ENCODE measurements at places on chromosomes 16 and 17.

DNA sequence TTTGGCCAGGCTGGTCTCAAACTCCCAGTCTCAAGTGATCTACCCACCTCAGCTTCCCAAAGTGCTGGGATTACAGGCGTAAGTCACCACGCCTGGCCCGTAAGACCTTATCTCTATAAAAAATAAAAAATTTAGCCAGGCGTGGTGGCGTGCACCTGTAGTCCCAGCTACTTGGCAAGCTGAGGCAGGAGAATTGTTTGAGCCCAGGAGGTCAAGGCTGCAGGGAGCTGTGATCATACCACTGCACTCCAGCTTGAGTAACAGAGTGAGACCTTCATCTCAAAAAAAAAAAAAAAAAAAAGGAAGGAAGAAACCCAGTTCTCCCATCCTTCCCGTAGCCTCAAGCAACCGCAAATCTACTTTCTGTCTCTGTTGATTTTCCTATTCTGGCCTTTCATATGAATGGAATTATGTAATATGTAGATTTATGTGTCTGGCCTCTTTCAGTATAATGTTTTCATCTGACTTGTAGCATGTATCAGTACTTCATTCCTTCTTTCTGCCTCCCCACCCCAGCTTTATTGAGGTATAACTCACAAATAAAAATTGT lies 11.2 kb downstream of the CASC3 start:
- DNase-seq, result no peak

- peak; percentile 54 for DNase-seq
These were observed 176.2 kb upstream of the FAM20A start for GRCh38 chr17:68777243-68777855.

DNA sequence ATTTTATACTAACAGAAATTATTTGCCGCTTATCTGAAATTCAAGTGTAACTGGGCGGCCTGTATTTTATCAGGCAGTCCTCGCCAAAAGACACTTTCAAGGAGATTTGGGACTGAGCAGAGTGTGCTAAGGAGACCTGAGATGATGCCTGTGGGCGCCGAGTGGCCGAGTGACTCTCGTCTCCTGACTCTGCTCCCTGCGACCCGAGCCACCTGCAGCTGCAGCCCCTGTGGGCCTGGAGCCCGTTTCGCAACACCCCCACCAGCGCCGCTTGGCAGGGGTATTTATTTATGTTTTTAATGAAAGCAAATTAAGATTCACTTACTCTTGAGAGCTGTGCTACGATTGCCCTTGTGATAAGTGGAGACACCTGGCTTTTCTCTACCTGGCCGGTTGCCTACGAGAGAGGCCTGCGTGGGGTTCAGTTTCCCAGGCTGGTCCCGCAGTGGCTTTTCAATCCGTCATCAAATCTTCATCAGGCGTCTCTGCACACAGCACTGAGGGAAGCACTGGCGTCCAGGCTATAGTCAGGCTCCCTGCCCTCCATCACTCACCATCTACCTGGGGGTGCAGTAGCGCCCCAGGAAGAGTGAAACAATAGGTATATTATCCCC lies 124.0 kb downstream of the SEC14L1 start:
- DNase-seq, result no peak

DNA sequence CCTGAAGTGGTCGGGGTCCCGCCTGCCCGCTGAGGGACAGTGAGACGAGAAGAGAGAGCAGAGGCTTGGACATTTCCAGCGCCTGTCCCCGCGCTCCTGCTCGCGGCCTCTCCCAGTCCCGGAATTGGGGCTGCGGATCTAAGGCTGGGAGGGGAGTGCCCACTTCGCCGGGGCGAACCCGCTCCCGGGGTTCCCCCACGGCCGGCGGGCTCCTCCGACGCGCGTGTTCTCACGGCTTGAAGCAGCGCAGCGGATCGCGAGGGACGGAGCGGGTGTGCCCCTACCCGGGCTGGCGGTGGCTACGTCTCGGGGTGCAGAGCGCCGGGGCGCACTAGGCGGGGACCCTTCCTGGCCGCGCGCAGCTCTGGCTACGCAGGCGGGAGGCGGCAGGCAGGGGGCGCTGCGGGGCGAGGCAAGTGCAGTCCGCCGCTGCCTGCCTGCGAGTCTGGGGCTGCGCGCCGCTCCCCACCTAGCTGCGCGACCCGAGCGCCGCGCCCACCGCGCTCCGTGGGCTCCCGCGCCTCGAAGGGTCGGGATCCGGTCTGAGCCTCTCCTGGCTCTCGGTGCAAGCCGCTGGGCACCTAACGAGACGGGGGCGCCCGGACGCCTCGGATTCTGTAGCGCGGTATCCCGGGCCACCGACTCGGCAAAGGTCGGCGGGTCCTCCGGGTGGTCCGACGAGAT lies 1.2 kb downstream of the NGFR start:
- DNase-seq, result peak; percentile 92

GRCh38 chr17:3532859-3533142 lies 24.8 kb downstream of the TRPV3 start:
- DNase-seq, result no peak

- no peak for DNase-seq
These were observed 5.6 kb upstream of the ZFHX3 start for GRCh38 chr16:73053364-73054124.

DNA sequence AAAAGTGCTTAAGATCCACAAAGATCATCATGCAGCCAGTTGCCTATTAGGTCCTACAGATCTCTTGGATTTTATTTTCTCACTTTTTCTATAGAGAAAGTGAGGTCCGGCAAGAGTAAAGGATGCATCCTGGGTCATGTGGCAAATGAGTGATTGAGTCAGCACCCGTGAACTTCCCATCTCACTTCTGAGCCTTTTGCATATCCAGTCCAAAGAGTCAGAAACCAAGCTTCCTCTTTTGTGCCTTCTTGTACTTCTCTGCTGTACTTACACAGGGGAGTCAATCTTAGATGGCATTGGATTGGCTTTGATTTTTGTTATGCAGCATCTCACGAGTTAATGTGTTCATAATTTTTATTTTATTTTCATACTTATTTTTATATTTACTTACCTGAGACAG lies 114.2 kb upstream of the IRX5 start:
- no peak for DNase-seq

- DNase-seq, result no peak
These were observed 2.4 kb upstream of the USP36 start for GRCh38 chr17:78842881-78843565.

- no peak for DNase-seq
These were observed 6.5 kb upstream of the USP32 start for GRCh38 chr17:60398227-60398959.

- no peak for DNase-seq
These were observed 1030.3 kb downstream of the CDH8 start for GRCh38 chr16:61005952-61006351.

- DNase-seq, result no peak
These were observed 570 bp upstream of the CFDP1 start for GRCh38 chr16:75433732-75434413.

- no peak for DNase-seq
These were observed 153.7 kb upstream of the KCNJ18 start for GRCh38 chr17:21538615-21539014.

- peak; percentile 92 for DNase-seq
These were observed 1.5 kb downstream of the MXRA7 start for GRCh38 chr17:76709077-76709950.

DNA sequence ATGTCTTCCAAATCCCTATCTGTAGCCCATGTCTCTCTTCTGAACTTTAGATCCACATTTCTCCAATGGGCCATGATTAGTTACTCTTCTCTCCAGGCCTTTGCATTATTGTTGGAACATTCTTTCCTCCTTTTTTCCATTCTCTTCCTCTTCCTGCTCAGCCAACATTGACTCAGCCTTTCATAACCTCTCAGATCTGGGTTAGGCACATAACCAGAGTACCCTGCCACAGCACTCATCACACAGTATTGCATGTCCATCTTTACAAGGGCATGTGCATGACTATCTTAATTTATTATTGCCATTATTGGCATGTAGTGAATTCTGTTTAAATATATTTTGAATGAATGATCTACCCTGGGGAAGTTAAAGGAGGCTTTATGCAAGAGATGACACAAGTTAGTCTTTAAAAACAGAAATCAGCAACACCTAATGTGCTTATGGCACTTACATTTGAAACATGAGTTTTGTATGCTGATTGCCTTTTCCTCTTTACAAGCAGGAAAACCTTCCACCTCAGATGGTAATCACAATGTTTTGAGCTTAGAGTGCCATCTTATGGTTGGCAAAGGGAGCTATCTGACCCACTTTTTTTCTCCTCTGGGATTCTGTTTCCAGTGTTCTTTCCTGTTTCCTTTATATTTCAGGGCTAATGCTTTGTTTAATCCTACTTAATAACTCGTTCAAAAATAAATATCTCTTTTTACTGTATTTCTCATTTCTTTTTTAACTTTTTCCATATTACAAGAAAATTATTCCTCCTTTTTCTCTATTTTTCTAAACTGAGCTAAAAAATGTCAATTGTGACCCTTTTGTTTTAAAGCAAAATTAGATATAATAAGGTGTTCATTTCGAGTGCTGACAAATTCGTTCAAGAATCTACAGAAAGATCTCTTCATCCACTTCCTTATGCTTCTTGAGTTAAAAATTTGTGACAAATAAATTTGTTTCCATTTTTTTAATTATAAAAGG lies 151.0 kb upstream of the RBL2 start:
- no peak for DNase-seq

DNA sequence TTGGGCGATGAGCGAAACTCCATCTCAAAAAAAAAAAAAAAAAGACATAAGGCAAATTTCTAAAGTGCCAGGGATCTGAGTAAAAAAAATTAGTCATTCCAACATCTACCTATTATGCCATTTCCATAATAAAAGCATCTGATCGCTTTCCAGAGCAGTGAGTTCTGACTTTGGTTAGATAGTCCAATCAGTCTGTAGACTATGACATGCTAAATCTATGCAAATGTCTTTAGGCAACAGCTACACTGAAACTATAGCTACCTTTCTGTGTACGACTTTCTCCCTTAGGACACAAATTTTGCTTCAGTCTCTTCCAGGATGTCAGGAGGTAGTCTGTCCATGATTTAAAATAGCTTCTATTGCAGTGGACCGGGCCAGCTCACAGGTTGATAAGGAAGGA lies 58.9 kb upstream of the ARHGAP44 start:
- no peak for DNase-seq

GRCh38 chr16:78522327-78522726 lies 422.9 kb downstream of the WWOX start:
- DNase-seq, result no peak

- DNase-seq, result no peak
These were observed 235.8 kb upstream of the NLRP1 start for GRCh38 chr17:5819921-5820685.

- no peak for DNase-seq
These were observed 22.9 kb downstream of the IKZF3 start for GRCh38 chr17:39841134-39841683.

DNA sequence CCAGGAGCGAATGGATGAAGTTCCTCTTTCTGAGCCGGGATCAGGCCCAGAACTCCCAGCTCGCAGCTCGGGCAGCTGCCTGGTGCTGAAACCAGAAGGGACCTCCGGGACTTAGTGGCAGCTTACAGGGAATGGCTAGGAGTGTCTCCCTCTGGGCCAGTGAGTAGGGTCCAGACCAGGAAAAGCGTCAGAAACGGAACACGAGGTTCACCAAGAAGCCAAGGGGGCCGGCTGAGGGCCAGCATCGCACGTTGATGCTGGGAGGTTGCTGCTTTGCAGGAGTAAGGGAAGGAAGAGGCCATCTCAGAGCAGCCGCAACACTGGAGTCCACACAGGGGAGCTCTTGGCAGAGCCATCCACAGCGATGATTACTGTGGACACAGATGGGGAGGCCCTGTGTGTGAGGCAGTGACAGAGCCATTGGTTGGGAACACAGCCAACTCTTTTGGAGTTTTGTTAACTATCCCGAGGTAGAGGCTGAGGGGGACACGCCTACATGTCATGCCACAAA lies 74.0 kb upstream of the CREBBP start:
- DNase-seq, result peak; percentile 57

- no peak for DNase-seq
These were observed 1.4 kb downstream of the VKORC1 start for GRCh38 chr16:31093132-31093703.

GRCh38 chr17:69773081-69773480 lies 301.9 kb upstream of the KCNJ16 start:
- DNase-seq, result no peak

GRCh38 chr17:61947367-61948078 lies 19.7 kb upstream of the INTS2 start:
- DNase-seq, result no peak

DNA sequence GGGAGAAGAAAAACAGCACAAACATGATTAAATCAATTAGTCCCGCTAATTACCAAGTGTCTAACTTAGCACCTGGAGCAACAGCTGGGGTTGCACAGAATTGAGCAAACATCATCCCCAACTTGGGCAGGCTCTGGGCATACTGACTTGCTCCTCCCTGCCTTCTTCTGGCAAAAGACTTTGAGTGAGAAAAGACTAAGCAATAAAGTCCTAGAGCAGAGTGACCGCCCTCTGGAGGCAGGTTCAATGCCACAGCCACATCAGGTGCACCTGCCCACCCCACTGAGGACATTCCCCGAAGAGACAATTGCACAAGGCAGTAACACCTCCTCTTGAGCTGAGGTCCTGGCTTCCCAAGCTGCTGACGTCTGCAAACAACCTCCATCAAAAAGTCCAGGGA lies 358.3 kb downstream of the SOX9 start:
- no peak for DNase-seq

- DNase-seq, result peak; percentile 36
These were observed 5.6 kb downstream of the SLC16A3 start for GRCh38 chr17:82234211-82235055.

DNA sequence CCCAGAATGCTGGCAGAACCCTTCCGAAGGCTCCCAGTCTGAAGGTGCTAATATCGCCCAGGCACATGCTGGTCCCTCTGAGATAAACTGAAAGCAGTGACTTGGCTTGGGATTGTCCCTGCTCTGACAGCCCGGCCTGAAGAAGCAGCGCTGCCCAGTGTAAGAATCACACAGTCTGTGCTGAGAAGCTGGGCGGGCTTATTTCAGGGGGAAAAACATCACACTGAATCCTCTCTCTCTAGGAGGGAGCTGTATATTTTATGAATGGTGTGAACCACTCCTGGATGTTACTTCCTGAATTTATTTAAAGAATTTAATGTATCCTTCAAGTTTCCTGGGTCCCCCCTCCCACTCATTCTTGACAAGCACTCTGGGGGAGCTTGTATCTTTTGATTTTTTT lies 36.3 kb downstream of the GAS7 start:
- DNase-seq, result no peak

DNA sequence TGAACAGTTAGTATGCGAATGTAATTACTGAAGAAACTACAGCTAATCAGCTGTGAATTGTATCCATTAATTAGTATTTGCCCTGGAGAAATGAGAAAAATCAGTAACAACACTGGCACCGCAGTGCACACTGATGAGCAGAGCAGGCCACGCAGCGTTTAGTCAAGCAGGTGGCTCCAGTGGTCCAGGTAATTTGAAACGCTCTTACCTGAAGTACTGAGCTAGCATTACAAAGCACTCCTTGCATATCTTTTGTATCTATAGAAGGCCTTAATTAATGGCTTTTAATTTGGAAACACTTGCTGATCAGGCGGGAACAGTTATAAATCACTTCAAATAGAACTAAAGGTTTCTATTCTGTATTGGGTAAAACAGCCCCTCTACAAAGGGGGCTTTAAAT lies 76.4 kb downstream of the TOX3 start:
- no peak for DNase-seq

GRCh38 chr16:89498839-89499238 lies 8.5 kb upstream of the ANKRD11 start:
- no peak for DNase-seq
